ENCODE measurements at places on chromosomes 16 and 17.

DNA sequence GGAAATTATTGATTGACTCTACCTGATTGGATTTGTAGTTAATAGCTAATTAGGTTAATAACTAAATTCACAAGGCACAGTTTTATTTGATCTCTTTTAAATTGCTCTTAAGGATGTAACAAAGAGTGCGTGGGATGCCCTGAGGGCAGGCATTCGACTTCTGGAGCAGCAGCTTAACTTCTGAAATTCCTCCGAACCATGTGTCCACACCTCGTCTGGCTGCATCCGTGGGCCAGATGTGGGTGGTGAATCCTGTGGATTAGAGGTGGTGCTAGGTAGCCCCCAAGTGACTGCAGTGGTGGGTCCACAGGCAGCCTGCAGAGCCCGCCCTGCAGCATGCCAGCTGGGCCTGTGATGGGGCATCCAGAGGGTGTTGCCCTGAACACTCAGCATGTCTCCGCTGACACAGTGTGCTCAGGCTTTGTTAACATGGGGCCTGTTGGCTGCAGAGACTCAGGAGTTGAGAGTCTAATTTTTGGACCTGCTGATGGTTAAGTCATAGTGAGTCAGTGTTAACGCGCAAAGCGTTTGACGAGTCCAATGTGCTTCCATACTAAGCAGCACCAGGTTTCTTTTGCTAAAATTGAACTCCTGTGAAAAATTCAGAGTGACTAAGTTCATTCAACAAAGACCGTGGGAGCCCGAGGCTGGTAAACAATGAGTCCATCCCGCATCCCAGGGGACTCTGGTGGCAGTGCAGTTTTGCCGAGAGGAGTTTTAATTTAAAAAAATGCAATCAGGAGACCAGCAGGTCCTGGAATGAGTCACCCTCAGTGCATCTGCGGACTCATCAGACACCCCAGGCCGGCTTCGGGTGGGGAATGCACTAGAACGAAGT is 3.8 kb upstream of the NPB start:
- peak; percentile 82 for DNase-seq

DNA sequence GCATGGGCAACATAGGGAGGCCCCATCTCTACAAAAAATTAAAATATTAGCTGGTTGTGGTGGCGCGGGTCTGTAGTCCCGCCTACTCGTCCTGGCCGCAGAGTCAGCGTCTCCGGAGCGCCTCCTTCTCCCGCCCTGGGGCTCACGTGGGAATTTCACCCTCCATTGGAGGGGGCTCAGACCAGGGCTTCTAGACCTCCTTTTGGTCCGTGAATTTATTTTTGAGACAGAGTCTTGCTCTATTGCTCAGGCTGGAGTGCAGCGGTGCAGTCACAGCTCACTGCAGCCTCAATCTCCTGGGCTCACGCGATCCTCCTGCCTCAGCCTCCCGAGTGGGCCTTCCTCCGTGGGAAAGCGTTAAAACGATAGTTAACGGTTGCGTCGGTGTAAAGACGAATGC is 394 bp upstream of the NME4 start:
- no peak for DNase-seq

- DNase-seq: no peak
Observed at GRCh38 chr17:16991349-16992009, 19.6 kb upstream of the TNFRSF13B start.

- no peak for DNase-seq
Observed at GRCh38 chr17:38791162-38791561, 8.2 kb downstream of the PIP4K2B start.

DNA sequence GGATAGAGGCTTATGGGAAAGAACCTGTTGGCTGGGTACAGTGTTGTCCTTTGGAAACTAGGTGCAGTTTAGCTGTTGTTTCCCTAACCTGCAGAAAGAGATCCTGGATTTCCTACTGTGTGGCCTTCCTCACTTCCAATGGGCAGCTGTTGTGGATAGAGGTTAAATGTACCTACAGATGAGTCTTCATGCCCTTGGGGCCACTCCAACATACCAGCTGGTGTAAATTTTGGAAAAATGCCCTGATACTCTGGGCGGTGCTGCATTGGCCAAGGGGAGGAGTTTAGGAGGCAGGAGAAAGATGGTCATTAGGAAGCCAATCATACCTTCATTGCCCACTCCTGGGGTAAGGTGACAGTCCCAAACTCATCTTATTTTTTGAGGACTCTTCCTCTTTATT is 70.2 kb downstream of the SNX11 start:
- DNase-seq: no peak

DNA sequence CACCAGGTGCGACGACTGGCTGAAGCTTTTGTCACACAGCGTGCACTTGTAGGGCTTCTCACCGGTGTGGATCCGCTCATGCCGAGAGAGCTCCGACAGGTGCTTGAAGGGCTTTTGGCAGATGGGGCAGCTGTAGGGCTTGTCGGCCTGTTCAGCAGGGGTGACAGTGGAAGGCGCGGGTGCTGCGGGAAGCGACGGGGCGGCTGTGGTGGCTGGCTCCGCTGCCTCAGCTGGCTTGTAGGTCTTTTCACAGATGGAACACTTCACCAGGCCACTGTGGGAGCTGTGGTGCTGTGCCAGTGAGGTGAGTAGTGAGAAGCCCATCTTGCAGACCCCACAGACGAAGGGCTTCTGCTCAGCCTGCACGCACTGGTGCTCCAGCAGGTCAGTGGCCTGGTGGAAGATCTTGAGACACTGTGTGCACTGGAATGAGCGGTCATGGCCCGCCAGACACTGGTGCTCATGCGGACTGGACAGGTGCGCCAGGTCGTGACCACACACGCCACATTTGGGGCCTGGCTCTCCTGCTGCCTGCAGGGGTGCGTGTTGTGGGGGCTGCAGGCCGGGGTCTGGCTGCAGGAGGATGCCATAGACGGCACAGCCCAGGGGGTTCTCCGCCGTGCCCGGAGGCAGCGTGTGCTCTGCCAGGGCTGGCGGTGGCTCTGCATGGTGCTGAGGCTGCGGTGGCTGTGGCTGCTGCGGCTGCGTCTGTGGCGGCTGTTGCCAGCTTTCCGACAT is 2.8 kb downstream of the ZNF319 start:
- no peak for DNase-seq

DNA sequence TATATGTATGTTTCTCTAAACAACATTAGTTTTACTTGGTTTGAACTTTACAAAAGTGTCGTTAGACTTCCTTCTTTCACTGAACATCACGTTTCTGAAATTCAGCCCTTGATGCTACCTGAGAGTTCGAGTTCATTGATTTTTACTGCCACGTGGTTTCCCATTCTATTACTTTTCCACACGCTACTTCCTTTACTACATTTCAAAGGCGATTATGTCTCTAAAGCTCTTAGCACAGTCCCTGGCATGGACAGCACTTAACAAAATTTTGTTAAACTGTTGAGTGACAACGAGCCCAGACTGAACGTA is 15.9 kb upstream of the ARHGAP17 start:
- DNase-seq: no peak

DNA sequence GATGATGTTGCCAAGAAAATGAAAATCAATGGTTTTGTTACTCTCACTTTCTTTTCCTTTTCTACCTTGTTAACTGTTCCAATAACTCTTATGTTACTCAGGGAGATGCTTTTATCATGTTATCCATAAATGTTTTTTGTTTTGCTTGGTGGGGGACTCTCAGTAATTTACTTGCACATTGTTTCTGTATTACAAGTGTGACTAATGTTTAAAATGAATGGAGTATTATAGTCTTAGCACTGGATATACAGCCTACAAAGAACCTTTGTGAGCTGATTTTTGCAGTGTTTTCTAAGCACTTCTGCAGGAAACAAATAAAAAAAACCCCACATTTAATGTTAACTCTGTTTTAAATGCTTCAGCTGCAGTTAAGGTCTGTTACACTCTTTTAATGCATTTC is 12.1 kb downstream of the VMP1 start:
- DNase-seq: no peak

GRCh38 chr16:46883353-46883689 is 841 bp upstream of the GPT2 start:
- DNase-seq: no peak

- DNase-seq: no peak
Observed at GRCh38 chr17:76081295-76082210, 2.6 kb downstream of the ZACN start.

DNA sequence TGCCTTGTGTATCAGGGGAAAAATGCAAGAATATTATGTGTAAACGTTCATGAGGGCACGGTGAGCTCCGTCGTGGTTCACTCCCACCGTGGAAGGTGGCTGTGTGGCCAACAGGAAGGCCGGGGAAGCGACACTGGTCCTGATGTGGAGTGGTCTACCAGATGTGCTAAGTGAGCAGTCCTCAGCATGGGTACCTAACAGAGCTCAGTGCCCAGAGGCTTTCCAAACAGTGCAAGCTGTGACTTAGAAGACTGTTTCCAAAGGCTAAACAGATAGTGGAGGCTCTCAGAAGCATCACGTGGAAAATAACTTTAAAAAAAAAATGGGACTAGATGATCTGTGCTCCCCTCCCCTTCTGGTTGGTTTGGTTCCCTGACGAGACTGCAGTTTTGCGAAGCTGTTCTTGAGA is 199.3 kb upstream of the CHMP6 start:
- no peak for DNase-seq

GRCh38 chr16:11219178-11219577 is 36.8 kb downstream of the SOCS1 start:
- no peak for DNase-seq

DNA sequence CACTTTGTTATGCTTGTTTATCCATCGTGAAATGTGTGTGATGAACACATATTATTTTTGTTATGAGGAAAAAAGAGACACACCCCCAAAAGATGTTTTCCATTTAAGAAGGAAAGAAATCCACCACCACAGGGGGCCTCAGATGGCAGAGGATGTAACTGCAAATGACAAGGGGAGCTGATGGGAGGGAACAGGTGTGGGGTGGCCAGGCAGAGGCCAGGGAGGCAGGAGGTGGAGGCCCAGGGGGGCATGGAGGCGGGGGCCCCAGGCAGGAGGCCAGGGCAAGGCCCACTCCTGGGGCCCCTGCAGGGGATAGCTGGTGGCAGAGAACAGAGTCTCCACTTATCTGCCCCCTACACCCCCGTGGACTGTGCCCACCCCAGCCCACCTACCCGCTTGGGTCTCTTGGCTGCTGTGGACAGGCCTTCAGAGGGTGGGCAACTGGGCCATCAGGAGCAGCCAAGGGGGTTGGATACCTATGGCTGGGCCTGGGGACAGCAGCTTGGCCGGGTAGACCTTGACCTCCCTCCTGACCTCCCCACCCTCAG is 28.0 kb downstream of the PPL start:
- DNase-seq: no peak

GRCh38 chr17:50638966-50639713 is 4.5 kb downstream of the ABCC3 start:
- DNase-seq: peak; percentile 80

DNA sequence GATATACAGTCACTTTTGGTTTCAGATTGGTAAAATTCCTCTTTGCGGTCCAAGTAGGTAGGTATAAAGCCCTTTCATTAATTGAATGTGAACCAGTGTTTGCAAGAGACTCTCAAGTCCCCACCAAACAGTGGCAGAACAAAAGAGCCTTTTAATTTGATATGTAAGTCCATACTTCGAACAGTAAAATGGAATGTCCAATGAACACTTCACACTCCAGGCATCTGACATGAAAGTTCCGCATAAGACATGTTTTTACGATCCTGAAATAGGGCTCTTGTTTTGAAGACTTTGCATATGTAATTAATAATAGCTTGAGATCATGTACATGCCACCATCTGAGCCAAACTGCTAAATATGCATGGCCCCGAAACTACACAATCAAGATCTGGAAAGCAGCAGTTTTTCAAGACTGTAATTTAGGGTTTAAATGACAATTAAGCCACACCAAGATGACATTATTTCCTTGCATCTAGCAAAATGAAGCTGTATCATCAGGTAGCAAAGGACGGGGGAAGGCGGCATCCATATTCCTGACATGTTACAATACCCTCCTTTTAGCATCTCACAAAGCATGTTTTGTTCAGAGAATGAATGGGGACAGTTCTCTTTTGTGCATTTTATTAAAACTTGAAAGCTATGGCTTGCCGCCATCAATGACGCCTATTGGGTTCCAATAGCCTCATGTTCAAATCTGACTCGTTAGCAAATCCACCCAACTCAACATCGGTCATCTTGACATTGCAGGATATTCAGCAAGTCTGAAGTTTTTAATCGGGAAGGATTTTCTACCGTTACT is 39.4 kb downstream of the LITAF start:
- no peak for DNase-seq

GRCh38 chr16:31077024-31077423 is 2.8 kb downstream of the ZNF646 start:
- DNase-seq: no peak

DNA sequence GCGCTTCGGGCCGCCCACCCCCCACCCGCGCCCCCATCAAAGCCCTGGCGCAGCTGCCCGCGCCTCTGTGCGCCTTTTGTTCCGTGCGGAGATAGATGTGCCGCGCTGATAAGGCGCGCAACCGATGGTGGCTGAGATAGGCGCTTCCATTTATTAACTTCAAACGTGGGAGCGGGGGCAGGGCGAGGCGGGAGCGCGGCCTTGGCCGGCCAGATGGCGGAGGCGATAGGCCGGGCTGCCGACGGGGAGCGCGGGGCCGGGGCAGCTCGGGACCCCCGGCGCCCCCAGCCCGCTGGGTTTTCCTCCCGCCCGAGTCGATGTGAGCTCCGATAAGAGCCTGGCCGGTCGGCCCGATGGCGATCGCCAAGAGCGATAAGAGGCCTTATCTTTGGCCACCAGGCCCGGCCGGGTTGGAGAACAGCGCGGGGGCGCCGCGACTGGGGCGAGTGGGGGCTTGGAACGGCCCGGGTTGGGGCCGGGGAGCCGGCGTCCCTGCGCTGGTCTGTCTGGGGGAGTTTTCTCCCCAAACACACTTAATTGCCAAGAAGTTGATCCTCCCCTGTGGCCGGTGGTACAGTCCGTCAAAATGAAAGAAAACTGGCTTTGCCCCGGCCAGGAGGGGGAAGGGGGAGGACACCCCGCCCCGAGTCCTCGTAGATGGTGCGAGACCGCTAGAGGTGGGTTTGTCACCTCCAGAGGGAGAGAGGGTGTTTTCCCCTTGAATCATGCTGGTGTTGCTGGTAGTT is 2.7 kb downstream of the ZFPM1 start:
- no peak for DNase-seq

GRCh38 chr17:47276868-47277267 is 23.2 kb downstream of the ITGB3 start:
- DNase-seq: no peak

DNA sequence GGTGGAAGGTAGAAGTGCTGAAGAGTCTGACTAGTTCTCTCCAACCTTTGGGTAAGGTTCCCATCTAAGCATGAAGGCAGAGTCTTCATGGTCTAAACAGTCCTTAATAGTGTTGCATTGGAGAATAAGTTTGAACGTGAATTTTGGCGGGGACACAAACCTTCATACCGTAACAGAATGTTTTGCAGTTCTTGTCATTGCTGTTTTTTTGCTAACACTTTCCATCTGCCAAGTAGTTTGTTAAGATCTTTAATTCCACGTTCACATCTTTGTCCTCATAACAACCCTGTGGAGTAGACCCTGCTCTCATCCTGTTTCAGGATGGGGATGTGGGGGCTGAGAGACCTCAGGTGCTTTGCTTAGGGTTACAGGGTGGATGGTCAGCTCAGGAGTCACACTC is 936.9 kb upstream of the EEF2KMT start:
- no peak for DNase-seq
